ENCODE measurements at places on chromosomes 7 and 10.

GRCh38 chr7:139203992-139204391, 27.0 kb upstream of the UBN2 start:
- no peak for DNase-seq

- DNase-seq, result no peak
Observed at GRCh38 chr7:17844022-17844421, 96.3 kb downstream of the SNX13 start.

DNA sequence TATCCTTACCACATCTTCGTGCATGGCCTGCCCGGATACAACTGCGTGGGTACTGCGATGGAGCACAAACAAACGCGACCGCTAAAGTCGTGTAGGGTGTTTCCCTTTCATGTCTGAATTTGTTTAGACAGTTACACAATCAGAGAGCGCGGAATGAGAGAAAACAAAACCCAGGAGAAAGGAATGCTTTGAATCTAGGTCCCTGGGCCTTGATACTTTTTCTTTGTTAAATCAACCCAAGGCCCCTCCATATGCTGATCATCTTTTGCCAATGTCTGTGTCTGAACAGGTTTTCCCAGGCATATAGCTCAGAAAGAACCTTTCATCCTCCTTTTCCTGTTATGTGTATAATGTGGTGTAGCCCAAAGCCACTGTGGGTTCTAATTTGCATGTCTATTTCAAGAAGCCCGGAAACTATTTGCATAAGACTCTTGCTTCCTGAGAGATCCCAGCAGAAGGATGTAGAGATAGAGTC, 145.8 kb downstream of the FRMD4A start:
- no peak for DNase-seq

DNA sequence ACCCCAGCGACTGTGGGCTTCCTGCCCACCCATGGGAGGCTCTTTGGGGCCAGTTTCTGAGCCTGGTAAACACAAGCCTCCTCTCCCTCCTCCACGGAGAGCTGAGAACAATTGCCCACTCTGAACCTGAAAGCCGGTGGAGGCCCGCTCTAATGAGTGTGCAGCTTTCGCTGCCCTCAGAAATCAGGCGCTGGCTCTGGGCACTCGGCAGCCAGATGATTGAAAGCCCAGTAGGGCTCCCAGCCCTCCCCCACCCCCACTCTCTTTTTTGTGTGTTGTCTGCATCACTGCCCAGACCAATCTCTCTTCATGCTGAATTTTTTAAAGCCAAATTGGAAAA, 438.9 kb downstream of the RPS24 start:
- no peak for DNase-seq

GRCh38 chr10:13092291-13093102, 7.5 kb upstream of the OPTN start:
- no peak for DNase-seq

GRCh38 chr10:24462291-24462813, 253.4 kb downstream of the KIAA1217 start:
- no peak for DNase-seq

- DNase-seq, result no peak
Observed at GRCh38 chr7:111697771-111698170, 135.5 kb upstream of the IMMP2L start.

- DNase-seq, result no peak
Observed at GRCh38 chr10:79379512-79380124, 32.3 kb downstream of the PPIF start.

DNA sequence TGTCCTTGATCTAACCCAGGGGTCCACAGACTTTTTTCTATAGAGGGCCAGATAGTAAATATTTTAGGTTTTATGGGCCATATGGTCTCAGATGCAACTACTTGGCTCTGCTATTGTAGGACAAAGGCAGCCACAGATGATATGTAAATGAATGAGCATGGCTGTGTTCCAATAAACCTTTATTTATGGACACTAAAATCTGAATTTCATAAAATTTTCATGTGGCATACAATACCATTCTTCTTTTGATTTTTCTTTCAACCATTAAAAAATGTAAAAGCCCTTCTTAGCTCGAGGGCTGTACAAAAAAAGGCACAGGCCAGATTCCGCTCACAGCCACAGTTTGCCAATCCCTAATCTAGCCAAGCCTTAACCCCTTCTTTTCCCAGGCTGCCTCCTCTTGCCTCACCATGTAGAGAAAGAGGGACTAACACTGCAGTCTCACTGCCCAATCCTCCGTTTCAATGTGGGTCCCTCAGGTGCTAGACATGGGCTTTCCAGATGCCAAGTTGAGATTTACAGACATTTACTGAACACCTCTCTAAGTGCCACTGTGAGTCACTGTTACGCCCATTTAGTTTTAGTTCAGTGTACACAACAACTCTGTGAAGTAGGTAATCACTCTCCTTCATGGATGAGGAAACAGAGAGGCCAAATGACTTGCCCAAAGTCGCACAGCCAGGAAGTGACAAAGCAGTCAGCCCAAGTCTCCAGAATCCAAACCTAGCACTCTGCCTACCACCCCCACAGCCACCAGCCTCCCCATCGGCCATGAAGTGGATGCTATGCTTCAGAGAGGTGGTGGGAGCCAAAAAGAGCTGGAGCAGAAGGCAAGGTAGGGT, 132.6 kb upstream of the PDLIM1 start:
- no peak for DNase-seq

DNA sequence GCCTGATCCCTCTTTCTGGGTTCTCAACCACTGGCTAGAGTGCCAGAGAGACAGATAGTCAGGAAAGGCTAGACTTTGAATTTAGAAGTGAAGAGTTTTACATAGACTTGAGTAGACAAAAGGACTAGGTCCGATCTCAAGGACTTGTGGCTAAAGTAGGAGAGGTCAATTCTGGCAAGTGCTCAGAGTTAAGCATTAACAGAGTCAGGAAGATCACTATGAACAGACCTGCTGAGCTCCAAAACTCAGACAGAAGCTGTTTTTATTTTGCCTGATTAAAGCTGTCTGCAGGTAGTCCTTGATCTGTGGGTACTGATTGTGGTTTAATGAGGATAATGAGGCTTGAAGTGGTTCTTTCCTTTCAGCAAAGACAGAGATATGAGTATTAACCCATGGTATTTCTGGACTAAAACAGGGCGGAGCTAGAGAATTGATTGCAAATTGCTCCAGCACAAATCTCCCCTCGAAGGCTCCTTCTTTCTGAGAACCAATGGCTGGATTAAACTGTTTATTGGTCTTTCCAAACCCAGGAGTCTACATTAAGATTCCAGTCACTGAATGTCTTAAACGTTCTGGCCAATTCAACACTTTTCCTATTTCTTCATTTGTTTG, 423.2 kb downstream of the IPMK start:
- no peak for DNase-seq

GRCh38 chr10:12534824-12535223, 185.5 kb downstream of the CAMK1D start:
- DNase-seq, result no peak

GRCh38 chr10:44261296-44261695, 123.6 kb downstream of the CXCL12 start:
- DNase-seq, result no peak

DNA sequence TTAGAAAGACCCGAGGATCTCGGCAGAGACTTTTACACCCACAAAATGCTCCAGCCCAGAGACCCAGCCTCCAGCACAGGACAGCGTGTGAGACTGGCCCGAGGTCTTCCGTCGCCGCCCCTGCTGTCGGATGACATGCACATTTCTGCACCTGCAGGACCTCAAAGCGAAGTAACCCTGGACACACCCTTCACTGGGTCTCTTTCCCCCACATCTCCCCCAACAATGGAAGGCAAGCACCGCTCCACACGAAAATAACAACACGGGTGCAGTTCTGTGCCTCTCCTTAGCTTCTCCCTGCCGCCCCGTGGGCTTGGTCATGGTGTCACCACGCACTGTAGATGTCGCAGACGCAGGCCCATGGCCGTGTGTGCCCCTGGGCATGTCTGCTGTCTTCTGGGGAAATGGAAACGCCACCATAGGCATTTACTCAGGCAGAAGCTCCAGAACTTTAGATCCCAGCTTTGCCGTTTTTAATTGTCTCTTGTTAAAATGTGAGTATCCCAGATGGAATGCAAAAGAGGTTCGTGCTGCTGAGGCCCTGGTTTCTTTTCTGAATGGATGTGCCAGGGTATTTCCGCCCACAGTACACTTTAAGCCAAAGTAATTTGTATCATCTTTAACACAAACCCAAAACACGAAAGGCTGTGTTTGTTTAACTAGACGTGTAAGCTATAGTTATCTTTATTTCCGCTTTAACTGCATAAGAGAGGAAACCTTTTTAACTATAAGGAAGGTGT, 237.9 kb downstream of the MGMT start:
- DNase-seq, result no peak

DNA sequence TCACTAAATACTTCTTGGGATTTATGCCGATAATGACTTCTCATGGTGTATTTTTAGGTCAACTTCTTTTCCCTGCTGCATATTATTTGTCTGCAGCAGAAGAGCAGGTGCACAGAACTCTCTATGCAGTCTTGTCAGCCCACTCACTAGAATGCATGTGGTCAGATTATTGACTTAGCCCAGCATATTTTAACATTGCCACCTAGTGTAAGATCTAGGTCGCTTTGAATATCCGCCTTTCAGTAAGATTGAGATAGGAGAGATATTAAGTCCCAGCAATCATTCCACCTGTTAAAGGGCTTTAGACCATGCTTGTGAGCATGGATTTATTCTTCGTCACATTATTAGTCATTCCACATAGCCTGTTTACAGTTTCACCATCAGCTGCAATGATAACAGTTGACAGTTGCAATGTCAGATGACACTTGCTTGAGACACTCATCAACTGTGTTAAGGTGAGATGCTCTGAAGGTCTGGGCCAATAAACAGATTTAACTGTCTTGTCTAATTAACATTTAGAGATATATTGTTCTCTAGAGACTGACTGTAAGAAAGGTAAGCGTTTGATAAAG, 491.7 kb downstream of the ARL4A start:
- no peak for DNase-seq

DNA sequence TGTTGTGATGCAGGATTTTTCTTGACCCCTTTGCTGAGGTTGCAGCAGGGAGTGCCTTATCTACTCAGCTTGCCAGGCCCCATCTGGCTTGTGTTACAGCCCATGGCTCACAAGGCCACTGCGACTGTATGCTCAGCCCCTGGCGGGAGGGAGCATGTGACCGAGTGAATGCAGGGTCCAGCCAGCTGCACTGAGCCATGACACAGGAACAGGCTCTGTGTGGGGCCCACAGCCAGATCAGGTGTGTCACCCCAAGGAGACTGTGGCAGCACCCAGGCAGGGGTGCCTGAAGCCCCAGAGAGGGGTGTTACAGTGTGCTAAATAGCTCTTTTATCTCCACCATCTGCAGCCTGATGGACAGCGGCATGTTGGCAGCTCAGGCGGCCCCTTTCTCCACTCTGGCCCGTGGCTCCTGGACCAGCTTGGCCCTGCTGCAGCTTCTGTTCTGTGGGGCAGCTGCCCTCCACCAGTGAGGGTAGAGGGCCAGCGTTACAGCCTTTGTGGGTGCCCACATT, 2.6 kb upstream of the PCBD1 start:
- no peak for DNase-seq

- DNase-seq, result no peak
Observed at GRCh38 chr10:83927166-83927565, 212.1 kb upstream of the GHITM start.

DNA sequence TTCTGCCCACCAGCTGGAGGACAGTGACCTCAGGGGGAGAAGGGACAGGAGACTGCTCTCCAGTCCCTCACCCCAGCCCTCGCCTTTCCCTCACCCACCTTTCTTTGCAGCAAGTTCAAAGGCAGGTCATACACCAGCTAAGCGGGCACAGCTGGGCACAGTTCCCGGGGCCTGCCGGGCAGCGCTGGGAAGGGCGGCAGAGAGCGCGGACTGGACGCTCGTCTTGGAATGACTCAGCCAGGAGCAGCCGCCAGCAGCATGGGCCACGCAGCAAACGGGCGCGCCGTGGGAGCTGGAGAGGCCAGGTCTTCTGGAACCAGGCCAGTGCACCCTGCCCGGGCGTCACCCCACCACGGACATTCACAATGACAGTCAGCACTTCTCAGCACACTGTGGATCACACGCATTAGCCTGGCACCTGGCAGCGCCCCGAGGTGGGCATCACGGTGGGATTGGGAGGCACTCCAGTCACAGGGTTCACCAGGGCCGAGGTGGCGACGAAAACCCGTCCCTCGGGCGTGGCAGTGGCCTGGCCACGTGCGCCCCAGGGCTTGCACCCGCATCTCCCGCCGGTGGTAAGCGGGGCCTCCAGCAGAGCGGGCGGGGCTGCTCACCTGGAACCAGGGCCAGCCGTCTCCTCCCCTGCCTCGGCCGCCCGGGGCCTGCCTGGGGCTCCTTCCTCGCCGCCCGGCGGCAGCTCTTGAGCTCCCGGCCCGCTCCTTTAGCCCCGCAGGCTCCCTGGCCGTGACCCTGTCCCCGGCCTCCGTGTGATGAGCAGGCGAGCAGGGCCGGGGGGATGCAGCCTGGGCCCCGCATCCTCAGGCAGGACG, 29.0 kb upstream of the WDFY4 start:
- DNase-seq, result no peak

DNA sequence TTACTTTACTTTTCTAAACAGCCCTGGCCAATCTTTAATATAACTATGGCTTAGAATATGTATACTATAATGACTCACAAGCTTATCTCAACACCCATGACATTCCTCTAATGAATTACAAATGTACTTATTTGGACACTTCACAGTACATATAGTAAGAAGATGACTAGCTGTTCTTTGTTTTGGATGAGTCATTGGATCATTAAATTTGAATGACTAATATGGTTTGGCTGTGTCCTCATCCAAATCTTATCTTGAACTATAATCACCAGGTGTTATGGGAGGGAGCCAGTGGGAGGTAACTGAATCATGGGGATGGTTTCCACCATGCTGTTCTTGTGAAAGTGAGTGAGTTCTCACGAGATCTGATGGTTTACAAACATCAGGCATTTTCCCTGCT, 807.5 kb upstream of the SORCS1 start:
- no peak for DNase-seq

GRCh38 chr7:68073701-68074100, 1077.1 kb downstream of the TYW1 start:
- no peak for DNase-seq

- DNase-seq, result no peak
Observed at GRCh38 chr10:75825235-75825634, 393.8 kb downstream of the LRMDA start.

- no peak for DNase-seq
Observed at GRCh38 chr7:77985974-77986339, 187.4 kb downstream of the PHTF2 start.

- no peak for DNase-seq
Observed at GRCh38 chr10:86389441-86390193, 23.0 kb upstream of the GRID1 start.

GRCh38 chr10:13614530-13615332, 28.0 kb downstream of the PRPF18 start:
- no peak for DNase-seq
